Inflammatory macrophage (primary cell): ENCODE measurements at places on chromosomes 2 and 18.

DNA sequence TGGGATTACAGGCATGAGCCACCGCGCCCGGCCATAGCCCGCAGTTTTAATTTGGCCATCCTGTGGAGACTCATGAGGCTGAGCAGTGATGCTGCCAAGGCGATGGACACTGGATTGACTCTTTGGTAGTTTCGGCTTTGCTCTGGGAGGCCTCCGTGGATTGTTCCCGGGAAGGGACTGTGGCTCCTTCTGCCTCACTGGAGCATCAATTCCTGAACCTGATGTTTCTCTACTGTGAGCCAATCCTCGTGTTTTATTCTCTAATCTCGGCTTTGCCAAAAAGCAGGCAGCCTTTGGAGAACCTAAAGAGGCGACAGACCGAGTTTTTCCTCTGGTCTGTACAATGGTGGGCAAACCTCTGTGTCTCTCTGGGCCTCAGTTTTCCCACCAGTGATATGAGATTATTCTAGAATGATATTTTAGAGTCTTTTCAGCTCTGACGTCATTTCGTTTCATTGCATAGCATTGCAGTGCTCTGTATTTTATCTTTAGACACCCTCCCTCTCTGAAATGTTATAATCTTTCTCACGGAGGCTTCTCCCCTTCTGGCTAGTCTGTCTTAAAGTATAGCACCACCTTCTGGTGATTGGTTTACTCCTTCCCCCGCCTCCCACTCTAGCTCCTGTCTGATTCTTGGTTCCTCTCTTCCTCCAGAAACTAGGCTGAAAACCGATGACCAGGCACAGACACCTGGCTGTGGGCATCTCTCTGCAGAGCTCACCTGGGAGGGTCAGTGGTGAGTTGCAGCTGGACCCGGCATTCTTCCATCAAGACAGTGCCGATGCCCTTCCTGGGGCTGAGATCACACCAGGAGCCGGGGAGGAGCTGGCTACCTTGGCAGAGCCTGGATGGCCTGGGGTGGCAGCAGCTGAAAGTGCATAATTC, 341.3 kb downstream of the MYCN start:
- DNase-seq, result peak; percentile 44

DNA sequence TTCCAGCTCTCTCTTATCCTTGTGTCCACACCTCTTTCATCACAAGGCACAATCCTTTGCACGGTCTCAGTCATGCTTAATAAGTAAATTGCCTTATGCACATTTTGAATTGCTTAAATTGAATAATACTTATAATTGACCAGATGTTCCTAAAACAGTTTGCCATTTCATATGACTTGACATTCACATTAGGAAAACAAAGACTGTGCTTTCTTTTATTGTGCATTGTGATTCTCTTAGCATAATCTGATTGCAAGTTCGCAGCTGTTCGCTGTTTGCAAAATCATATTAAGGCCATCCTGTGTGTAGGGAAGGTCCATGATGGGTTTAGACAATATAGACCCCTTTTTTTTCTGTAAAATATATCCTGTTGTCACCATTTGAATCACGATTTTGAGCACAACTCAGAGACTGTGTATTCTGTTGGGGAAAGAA, 75.6 kb downstream of the RNF144A start:
- DNase-seq, result no peak

DNA sequence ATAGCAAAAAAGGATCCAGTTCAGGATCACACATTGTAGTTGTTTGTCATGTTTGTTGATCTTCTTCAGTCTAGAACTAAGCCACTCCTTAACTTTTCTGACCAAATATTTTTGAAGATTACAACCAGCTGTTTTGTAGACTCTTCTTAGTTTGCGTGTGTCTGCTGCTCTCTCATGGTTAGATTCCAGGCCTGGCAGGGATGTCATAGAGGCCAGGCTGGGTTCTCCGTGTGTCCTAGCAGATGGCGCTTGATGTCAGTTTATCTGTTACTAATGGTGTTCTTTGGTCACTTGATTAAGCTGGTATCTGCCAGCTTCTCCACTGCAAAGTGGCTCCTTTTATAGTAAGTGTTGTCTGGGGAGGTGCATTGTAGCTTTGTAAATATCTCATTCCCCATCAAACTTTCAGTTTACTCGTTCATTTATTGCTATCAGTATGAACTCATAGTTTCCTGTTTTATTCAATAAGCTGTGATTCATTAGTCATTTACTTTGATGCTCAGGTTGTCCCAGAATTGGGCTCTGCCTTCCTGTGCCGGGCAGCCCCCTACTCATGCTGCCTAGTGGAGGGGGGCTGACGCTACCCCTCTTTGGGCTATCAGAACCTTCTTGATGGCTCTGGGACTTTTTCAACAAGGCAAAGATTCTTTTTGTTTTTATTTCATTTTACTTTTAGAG, 42.1 kb downstream of the GRHL1 start:
- DNase-seq, result no peak

- DNase-seq, result no peak
Measured at GRCh38 chr2:60512641-60513040, 40.8 kb downstream of the BCL11A start.

- DNase-seq, result no peak
Measured at GRCh38 chr18:11674119-11674518, 14.9 kb upstream of the GNAL start.

- peak; percentile 51 for DNase-seq
Measured at GRCh38 chr2:11032396-11032795, 120.7 kb downstream of the KCNF1 start.

- no peak for DNase-seq
Measured at GRCh38 chr2:242053921-242054320, 184.4 kb downstream of the RTP5 start.

- no peak for DNase-seq
Measured at GRCh38 chr2:215567504-215567903, 131.6 kb upstream of the FN1 start.

- no peak for DNase-seq
Measured at GRCh38 chr18:5104246-5104645, 92.8 kb downstream of the AKAIN1 start.

DNA sequence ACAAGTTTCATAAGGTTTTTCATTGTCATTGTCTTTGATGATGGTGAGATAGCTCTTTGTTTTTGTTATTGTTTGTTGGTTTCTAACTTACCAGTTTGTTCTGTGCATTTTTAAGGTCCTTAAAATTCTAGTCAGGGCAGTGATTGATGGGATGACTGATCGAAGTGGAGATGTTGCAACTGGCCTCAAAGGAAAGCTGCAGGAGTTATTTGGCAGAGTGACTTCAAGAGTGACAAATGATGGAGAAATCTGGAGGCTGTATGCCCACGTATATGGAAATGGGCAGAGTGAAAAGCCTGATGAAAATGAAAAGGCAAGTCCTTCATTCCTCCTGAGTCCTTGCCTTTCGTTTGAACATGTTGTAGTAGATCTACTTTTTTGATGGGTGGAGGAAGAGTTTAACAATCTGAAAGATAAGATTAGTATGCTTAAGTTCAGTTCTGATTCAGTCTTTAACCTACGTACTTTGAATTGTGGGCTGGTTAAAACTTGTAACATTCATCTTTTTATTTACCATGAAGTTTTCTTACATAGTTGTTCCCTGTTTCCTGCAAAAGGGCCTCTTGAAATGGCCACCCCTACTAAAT, 135.8 kb upstream of the LTBP1 start:
- DNase-seq, result no peak

DNA sequence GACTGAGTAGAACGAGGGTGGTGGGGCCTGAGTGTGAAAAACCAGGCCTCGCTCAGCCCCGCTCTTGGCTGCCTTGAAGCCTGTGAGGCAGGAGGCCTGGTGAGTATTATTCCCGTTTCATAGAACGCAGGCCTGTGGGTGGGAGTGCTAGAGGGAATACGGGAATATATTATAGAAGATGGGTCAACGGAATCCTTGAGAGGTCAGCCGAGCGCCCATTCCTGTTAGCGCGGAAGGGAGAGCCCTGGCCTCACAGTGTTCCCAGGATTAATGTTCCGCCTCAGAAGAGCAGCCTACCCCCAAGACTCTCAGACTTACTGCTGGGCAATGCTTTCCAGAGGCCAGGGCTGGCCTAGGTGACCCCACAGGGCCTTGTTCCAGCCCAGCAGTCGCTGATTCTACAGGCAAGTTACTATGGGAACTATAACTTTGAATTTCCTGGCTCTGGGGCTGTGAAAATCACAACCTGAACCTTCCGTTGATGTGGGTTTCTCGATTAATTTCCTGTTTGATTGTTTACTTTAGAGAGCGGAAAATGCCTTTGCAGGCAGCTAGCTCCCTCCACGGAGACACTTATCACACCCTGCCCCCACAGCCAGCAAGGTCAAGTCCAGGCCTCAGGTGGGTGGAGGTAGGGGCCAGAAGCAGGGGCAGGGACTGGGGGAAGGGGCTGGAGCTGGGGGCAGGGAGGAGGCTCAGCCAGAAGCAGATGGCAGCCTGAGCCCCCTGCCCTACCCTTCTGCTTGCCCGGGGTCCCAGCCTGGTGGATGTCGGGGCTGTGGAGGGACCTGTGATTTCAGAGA, 108.3 kb downstream of the SMAD7 start:
- no peak for DNase-seq

- DNase-seq, result peak; percentile 67
Measured at GRCh38 chr18:9826685-9827084, 59.1 kb upstream of the TXNDC2 start.

- DNase-seq, result no peak
Measured at GRCh38 chr2:1671916-1672315, 72.4 kb downstream of the PXDN start.

GRCh38 chr2:220394433-220394832, 767.0 kb downstream of the SLC4A3 start:
- no peak for DNase-seq

- no peak for DNase-seq
Measured at GRCh38 chr18:56995579-56996188, 151.2 kb upstream of the BOD1L2 start.

- DNase-seq, result no peak
Measured at GRCh38 chr2:7621018-7621814, 704.0 kb downstream of the RNF144A start.

DNA sequence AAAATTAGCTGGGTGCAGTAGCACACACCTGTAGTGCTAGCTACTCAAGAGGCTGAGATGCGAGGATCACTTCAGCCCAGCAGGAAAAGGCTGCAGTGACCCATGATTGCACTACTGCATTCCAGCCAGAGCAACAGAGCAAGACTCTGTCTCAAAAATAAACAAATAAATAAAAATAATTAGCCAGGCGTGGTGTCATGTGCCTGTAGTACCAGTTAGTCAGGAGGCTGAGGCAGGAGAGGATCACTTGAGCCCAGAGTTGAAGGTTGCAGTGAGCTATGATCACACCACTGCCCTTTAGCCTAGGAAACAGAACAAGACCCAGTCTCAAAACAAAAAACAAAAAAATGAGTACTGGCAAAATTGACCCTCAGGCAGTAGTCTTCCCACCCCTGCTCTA, 61.9 kb upstream of the PPP1CB start:
- no peak for DNase-seq

DNA sequence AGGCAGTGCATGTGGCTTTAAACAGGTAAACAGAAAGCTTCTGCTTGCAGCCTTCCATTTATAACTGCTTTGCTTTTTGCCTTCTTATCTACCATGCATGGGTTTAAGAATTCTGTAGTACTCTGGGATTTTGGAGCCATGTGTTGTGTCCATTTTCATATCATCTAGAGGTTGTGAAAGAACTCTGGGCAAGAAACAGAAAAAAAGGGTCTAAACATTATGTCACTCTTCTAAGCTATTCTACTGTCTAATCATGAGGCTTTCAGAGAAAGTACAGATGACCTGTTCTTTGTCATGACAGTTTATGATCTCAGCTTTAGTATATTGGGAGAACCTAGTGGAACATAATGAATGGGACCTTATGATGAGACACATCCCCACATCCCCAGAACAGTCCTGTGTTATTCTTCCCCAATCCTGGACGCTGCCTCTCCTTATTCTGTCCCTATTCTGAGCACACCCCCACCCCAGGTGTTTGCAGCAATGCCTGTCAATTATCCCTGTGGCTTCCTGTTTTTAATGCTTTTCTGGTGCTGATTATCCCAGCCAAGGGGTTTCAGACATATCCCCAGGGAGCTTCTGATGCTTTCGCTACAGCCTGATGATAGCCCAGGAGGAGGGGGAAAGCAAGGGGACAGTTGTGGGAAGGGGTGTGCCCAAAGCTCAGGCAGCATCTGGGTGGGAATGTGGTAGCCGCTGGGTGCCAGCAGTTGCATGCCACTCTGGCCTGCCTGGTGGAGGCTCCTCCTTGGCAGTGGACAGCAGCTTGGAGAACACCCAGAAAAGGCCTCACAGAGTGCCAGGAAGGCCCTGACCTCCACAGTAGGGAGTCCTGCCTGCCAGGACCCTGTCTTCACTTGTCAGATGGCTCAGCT, 169.5 kb upstream of the MAP3K20 start:
- DNase-seq, result no peak

DNA sequence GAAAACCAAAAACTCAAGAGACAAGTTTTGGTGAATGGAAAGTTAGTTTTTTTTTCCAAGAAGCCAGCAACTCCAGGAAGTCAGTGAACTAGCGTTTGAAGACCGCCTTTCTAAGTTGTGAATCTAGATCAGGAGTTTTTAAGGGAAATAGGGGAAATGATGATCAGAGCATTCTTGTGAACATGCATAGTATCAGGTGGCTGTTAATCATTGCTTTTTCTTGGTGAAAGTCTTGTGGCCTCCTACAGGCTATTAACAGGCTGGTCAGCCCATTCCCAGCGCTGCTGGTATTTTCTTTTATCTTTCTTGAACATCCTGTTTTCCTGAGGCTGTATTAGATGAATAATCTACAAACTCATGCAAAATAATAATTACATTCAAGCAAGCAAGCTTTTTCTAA, 155.8 kb downstream of the PTPRM start:
- DNase-seq, result no peak

- DNase-seq, result no peak
Measured at GRCh38 chr18:65876310-65876709, 125.5 kb downstream of the CDH7 start.

DNA sequence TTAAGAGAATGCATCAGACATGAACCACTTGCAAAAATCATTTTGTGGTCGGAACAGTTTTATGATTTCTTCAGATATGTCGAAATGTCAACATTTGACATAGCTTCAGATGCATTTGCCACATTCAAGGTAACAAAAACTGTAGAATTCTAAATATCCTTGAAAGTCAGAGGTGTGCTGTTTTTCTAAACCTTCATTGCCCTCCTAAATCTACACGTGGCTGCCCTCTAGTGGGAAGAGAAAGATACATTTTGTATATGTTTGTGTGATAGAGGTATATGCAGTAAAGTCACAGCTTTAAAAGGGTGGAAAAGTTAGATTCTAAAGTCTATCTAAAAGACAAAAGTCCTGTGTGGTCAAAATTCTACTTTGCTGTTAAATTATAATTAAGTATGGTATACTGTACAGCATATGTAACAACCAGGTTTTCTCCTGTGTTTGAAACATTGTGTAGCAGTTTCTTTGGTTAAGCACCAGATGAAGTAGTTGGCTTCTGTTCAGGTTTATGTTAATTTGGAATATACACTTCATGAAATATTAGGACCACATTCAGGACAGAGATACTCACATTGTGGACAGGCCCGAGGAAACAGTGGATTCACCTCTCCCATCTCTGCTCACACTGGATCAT, 65.9 kb upstream of the ITM2C start:
- DNase-seq, result peak; percentile 50

- DNase-seq, result peak; percentile 37
Measured at GRCh38 chr2:168712053-168712452, 90.4 kb upstream of the NOSTRIN start.

- no peak for DNase-seq
Measured at GRCh38 chr2:228329282-228329681, 147.8 kb upstream of the SPHKAP start.

- no peak for DNase-seq
Measured at GRCh38 chr2:192741889-192742288, 547.2 kb upstream of the TMEFF2 start.

GRCh38 chr2:189585226-189585756, 4.7 kb upstream of the SLC40A1 start:
- no peak for DNase-seq
